ENCODE measurements at places on chromosomes 12 and 14.

DNA sequence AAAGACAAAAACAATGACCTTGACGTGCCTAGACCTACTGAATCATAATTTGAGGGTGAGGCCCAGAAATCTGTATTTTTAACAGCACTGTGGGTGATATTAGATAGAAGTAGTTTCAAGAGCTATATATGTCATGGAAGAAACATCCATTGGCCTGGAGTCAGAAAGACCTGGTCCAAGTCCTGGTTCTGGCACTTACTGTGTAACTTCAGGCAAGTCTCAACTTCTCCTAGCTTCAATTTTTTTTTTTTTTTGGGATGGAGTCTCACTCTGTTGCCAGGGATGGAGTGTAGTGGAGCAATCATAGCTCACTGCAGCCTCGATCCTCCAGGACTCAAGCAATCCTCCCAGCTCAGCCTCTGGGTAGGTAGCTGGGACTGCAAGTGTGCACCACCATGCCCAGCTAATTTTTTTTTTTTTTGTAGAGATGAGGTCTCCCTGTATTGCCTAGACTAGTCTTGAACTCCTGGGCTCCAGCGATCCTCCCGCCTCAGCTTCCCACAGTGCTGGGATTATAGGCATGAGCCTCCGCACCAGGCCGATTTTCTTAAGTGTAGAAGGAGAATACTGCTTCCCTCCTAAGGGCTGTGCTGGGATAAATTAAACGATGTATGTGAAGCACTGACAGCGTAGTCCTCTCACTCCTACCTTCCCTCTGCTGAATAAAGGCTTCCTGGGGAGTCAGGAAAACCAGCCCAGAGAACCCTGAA is 14.3 kb upstream of the GPX2 start:
- DNase-seq = no peak

GRCh38 chr12:92648242-92649031 is 54.4 kb upstream of the PLEKHG7 start:
- DNase-seq = no peak

- DNase-seq = no peak
Measured at GRCh38 chr12:12836571-12836970, 23.4 kb downstream of the DDX47 start.

DNA sequence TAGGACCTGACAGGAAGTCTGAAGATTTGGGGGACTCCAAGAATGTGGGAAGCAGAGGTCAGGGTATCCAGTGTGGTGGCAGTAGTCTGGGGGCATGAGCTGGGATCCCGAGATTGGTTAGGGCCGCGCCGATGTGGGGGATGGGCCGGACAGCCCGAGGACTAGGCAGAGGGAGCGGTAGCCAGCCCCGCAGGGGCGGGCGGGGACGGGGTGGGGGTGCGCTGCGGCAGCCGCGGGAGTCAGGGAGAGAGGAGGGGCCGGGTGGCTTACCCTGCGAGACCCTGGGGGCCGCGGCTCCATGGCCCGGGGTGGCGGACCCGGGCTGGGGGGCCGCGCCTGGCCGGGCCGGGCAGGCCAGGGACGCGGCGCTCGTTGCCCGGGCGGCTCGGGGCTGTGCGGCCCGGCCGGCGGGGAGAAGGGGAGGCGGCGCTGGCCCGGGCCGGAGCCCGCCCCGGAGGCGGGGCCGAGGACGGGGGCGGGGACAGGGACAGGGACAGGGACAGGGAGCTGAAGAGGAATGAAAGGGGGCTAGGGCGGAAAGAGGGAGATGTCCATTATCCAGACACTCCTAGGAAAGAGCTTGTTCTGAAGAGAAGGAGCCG is 5.6 kb downstream of the ZNF385A start:
- DNase-seq = no peak

GRCh38 chr12:121939186-121939585 is 20.8 kb downstream of the CFAP251 start:
- no peak for DNase-seq

DNA sequence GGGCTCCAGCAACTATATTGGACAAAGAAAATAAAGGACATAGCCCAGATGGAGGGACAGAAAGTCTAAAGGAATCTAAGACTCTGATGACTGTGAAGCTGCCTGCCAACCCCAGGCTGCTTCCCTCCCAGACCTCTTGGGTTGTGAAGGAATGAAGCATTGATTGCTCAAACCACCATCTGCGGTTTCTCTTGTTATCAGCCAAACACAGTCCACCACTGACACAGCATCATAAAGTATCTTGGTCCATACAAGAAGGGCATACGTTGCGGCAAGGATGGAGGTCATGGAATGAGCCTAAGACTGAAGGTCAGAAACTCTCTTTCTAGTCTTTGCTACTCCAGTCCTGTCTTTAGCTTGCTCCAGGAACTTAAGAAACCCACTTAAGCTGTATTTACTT is 58.5 kb upstream of the PLXNC1 start:
- DNase-seq = peak; percentile 64

- DNase-seq = no peak
Measured at GRCh38 chr12:58008634-58009033, 67.3 kb downstream of the ATP23 start.

DNA sequence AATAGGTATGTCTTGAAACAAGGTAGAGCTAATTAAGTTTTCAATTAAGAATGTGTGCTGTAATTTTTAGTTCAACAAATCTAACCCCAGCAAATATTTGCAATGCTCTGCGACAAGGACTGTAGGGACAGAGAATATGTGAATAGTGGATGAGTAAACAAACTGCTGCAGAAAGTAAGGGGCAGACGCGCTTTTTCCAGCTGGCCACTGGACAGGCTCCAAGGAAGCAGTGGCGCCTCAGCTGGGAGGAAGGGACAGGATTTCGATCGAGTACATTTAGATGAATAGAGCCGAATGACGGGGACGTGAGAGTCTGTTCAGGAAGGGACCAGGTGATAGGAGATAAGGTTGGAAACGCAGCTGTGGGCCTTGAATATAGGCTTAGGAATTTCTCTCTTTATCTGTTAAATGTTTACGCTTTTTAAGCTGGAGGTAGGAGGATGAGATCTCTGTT is 69.3 kb downstream of the ELK3 start:
- no peak for DNase-seq

DNA sequence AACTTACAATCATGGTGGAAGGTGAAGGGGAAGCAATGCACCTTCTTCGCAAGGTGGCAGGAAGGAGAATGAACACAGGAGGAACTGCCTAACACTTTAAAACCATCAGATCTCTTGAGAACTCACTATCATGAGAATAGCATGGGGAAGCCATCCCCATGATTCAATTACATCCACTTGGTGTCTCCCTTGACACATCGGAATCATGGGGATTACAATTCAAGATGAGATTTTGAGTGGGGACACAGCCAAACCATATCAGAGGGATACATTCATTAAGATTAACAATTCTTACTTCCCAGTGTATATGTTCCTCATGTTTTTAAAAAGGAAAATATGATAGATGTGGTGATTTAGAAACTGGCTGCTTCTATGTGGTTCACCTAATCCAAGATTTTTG is 117.9 kb downstream of the PDE3A start:
- DNase-seq = peak; percentile 56

DNA sequence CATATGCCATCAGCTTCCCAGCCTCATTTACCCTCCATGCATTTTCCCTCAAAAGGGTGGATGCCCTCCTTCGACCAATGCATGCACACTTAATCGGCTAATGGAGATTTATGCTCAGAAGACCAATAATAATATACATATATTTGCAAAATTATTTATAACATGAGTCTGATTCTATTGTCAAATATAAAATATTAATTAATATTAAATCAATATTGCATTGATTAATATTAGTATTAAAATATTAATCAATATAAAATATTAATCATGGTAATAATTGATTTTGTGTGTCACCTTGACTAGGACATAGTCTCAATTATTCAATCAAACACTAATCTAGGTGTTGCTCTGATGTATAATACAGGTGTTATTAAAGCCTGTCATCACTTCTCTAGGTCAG is 1282.5 kb downstream of the TMEM121 start:
- DNase-seq = no peak

GRCh38 chr12:25469861-25470260 is 83.2 kb downstream of the LMNTD1 start:
- DNase-seq = no peak

GRCh38 chr12:132284827-132285741 is 44.3 kb downstream of the GALNT9 start:
- DNase-seq = no peak

- DNase-seq = no peak
Measured at GRCh38 chr12:101087920-101088319, 122.1 kb downstream of the SLC5A8 start.

- DNase-seq = peak; percentile 71
Measured at GRCh38 chr14:24436355-24437019, 6.1 kb downstream of the SDR39U1 start.

- DNase-seq = no peak
Measured at GRCh38 chr14:90848944-90849731, 32.9 kb upstream of the TTC7B start.

DNA sequence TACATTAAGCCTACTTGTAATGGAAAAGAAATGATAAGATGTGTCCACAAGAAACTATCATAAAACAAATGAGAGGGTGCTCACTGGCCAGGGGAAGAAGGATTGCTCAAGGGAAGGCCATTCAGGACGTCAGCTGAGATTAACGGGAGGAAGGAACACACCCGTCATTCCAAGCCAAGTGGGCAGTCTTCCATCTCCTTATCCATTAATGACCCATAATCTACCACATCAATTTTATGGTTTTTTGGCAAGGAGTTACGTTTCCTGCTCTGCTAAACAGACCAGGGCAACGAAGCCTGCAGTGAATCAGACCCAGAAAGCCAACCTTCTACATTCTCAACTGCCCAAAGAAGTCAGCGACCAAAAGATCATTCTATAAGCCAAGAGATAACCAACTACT is 25.1 kb downstream of the PRKAB1 start:
- DNase-seq = peak; percentile 87

DNA sequence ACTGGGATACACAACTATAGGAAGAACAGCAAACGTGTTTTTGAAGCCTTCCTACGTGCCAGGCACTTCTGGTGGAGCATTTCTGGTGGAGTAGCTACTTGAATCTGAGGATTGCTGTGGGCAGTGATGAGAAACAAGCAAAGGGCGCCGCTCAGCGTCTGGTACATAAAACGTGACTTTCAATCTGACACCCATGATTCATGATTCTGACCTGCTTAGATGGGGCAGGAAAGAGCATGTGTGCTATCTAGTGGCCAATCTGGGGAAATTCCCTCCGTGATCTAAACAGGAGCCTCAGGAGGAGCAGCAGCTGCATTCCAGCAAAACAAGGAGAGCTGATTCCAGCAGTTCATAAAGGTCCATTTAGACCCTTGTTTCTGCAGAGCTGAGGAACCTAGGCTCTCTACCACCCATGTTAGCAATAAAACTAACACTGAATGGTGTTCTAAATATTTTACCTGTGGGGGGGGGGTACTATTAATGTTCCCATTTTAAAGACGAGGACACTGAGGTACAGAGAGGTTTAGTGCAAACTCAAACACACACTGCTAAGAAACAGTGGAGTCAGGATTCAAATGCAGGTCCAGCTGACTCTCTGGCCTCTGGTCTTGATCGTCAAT is 37.8 kb downstream of the PAH start:
- DNase-seq = peak; percentile 28

DNA sequence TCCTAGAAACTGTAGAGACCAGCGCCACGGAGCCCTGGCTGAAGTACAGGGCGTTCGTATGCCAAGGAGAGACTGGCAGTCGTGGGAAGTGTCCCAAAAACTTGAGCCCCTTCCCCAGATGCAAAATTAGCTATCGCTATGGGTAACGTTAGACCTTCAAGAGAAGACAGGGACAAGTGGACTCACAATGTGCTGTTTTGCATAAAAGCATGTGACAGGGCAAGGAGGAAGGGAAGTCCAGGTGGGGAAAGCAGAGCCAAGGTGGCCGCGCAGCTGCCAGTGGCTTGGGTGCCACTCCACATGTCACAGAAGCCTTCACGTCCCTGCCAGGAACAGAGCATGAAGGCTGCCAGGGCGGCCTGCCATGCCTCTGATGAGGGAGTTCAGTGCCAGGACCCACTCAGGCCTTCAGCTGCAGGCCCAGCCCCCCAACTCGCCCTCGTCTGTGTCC is 61.2 kb upstream of the DYNC1H1 start:
- no peak for DNase-seq

DNA sequence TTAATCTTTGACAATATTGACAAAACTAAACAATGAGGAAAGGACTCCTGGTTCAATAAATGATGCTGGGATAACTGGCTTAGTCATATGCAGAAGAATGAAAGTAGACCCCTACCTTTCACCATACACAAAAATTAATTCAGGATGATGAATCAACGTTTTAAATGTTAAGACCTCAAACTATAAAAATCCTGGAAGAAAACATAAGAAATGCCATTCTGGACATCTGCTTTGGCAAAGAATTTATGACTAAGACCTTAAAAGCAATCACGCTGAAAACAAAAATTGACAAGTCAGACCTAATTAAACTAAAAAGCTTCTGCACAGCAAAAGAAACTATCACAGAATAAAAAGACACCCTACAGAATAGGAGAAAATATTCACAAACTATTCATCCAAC is 97.4 kb downstream of the LMNTD1 start:
- peak; percentile 36 for DNase-seq

- DNase-seq = no peak
Measured at GRCh38 chr12:18074001-18074400, 16.0 kb downstream of the RERGL start.

DNA sequence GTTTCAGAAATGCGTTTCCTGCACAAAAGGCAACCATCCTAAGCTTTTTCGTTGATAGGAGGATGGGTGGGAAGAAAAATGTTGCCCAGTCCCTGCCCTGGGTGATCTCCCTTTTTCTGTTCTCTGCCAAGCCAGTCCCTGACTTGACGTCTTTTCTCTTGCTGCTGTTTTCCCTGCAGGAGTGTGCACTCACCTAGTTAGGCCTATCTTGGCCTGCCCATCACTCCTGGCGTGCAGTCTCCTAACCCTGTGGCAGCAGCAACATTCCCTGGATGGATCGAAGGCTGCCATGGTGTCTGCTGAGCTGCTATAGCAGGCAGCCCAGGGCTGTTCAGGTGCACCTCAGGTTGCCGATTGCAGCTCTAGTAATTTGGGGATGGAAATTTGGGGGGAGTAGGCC is 1.2 kb downstream of the UNC119B start:
- no peak for DNase-seq

GRCh38 chr14:41137741-41138140 is 468.9 kb upstream of the LRFN5 start:
- DNase-seq = no peak

- no peak for DNase-seq
Measured at GRCh38 chr12:94636462-94637085, 13.8 kb downstream of the TMCC3 start.

- DNase-seq = peak; percentile 25
Measured at GRCh38 chr14:56295743-56296142, 177.5 kb downstream of the PELI2 start.

DNA sequence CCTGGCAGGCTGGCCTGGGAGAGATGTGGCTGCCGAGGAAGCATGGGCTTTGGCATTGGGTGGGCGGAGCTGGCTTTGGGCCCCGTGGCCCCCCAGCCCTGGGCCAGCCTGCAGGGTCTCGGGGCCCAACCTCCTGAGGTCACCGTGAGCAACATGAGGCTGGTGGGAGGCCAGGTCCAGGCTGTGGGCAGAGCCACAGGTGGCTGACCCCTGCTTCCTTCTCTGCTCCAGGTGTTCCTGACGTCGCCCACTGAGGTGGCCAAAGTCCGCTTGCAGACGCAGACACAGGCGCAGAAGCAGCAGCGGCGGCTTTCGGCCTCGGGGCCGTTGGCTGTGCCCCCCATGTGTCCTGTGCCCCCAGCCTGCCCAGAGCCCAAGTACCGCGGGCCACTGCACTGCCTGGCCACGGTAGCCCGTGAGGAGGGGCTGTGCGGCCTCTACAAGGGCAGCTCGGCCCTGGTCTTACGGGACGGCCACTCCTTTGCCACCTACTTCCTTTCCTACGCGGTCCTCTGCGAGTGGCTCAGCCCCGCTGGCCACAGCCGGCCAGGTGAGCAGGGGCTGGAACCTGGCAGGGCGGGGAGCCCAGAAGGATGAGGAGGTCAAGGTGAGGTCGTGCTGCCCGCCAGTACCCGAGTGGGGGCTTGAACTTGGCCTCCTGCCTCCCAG is 5.5 kb downstream of the SLC25A47 start:
- no peak for DNase-seq

All from fibroblast of upper back skin (primary cell).